H7 (cell line): ENCODE measurements at places on chromosomes 5 and 9.
A peak's percentile ranks its signal among the peaks of the same experiment; 100 is the strongest.

DNA sequence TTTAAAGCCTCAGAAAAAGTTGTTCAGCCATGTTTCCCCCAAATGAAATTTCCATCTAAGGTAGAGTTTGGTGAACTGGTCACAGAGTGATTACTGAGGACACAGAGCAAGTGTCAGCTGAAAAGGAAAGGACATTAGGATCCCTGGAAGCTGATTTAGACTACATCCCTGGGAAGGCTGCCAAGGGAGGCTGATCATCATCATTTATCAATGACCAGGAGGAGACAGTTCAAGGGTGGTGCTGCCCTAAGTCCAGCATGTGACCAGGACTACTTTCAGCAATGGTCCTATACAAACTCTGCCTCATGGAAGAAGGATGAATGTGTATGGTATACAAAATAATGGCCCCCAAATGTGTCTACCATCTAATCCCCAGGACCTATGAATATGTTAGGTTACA lies 120.6 kb downstream of the PIK3R1 start:
- no peak for DNase-seq

DNA sequence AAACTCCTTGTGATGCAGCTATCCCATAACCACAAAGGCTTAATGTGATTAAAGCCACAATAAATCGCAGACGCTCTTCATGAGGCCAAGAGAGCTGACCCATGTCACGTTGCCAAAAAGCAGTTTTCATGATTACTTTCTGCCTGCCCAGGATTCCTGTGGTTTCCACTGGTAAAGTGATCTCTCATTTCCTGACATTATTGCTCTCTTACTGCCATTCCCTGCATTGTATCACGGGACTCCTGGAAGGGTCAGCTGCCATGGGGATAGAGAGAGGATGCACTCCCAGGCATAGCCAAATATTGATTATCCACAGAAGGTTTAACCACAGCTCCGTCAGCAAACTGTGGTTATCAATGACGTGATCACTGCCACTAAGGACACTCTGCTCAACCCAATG lies 103.8 kb upstream of the SLC1A3 start:
- DNase-seq, result no peak

GRCh38 chr5:132267931-132268768 lies 10.7 kb downstream of the PDLIM4 start:
- DNase-seq, result no peak

GRCh38 chr5:61809651-61810050 lies 477.6 kb downstream of the ZSWIM6 start:
- DNase-seq, result no peak

DNA sequence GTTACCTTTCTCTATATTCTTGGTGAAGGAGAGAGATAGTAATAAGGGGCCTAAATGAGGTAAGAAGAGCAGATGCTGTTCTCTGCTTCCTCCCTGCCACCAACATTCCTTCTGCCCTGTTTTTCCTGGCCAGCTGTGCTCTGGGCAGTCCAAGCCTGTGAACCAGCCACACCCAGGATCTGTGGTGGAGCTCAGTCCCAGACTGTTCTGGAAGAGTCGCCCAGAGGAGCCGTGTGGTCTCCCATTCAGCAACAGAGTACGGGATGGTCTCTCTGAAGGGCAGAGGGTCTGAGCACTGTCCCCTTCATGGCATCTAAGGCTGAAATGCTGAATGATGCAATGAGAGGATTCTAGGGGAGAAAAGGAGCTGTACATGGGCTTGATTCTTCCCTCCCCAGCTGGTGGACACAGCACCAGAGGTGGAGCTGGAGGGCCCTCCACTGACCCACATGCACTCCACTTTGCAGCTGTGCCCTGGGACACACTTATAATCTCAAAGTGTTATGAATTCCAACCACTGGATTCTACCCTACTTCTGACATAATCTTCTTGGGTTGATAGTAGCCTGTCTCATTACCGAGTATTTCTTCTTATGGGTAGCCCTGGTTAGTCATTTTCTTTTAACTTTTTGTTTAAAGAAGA lies 70.8 kb upstream of the RPS23 start:
- DNase-seq, result no peak

- DNase-seq, result no peak
Observed at GRCh38 chr5:124661317-124662141, 84.9 kb downstream of the ZNF608 start.

DNA sequence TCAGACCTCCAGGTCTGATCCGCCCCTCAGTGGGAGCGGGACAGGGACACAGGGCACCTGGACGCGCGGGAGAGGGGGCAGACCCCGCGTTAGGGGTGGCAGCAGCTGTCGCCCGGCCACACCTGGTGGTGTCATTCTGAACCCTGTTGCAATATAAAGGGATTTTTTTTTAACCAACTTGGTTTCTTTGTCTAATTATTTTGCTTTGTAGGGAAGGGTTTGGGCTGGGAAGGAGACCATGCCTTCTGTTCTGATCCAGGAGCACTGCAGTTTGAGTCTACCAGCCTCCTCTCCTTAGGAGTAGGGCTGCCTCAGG lies 10.9 kb upstream of the ASS1 start:
- no peak for DNase-seq

- DNase-seq, result no peak
Observed at GRCh38 chr5:55411876-55412275, 104.1 kb downstream of the MTREX start.

DNA sequence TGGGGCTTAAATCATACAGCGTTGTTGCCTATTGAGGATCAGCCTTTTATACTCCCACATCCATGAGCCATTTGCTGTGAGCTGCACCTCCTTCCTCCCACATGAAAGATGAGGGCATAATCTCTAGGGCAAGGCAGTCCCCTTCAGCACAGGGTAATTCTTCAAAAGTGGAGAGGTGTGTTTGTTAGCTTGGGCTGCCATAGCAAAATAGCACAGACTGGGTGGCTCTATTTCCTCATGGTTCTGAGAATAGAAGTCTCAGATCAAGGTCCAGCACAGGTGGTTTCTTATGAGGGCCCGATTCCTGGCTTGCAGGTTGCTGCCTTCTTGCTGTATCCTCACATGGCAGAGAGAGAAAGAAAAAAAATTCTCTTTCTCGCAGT lies 121.8 kb upstream of the SLC12A2 start:
- DNase-seq, result no peak

DNA sequence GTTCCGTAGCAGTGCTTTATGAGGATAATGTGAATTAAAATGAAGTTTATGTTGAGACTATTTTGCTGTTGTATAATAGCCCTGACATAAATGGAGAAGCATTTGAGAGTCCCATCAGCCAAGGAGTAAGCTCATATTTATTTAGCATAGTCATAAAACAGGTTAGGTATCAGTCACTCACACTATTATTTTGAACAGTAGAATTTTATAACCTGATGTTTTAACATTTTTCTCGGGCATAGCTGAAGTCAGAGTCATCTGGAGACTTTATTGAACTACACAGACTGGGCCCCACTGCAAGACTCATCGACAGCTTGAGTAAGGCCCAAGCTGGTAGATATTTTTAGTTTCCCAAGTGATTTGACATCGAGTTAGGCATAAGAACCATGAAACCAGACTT lies 620.3 kb upstream of the WWC1 start:
- DNase-seq, result no peak

GRCh38 chr5:43664501-43665040 lies 61.6 kb downstream of the NNT start:
- DNase-seq, result no peak

DNA sequence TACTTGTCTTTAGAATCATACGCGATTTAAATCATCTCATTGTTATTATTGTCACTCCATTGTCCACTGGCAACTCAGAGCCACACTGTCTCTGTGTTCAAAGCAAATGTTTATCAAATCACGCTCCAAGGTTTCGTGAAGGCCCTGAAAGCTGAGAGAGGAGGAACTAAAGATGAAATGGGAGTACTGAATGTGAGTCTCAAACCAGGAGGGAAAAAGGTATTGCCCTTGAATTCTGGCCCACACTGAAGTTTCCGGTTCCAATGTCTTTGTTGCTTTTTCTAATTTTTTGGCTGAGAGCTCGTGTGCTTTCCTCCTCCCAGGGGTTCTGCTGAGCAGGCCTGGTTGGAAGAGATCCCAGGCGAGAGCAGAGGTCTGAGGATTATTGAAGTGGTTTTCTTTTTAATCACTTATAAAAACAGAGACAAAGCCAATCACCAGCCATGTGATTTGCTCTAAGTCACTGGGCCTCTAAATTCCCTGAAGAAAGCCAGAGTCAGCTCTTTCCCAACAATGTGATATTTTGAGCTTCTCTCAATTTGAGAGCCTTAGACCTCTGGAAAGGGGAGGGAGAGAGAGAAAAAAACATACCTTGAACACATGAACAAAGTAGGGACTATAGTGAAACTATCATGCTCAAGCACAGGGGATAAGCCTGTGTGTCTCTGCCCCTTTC lies 420.8 kb upstream of the GRAMD2B start:
- no peak for DNase-seq

- no peak for DNase-seq
Observed at GRCh38 chr9:7115606-7116005, 357.8 kb downstream of the KDM4C start.

DNA sequence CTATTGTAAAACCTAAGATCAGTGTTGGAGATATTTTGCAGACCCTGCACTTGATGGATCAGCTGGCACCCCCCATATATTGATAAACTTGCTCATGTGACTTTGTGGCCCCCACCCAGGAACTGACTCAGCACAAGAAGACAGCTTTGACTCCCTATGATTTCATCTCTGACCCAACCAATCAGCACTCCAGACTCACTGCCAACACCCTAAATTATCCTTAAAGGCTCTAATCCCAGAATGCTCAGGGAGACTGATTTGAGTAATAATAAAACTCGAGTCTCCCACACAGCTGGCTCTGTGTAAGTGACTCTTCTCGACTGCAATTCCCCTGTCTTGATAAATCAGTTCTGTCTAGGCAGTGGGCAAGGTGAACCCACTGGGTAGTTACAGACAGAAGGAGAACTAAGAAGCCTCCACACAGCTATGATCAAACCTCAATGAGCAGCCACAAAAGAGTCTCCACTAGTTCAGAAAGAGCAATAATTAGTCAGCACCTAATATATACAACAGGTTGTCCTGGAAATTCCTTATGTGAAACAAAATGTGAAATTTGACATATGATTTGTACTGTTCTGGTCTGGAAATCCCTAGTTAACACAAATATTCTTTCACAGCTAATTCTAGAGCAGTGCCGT lies 52.2 kb downstream of the ACTL7B start:
- no peak for DNase-seq

DNA sequence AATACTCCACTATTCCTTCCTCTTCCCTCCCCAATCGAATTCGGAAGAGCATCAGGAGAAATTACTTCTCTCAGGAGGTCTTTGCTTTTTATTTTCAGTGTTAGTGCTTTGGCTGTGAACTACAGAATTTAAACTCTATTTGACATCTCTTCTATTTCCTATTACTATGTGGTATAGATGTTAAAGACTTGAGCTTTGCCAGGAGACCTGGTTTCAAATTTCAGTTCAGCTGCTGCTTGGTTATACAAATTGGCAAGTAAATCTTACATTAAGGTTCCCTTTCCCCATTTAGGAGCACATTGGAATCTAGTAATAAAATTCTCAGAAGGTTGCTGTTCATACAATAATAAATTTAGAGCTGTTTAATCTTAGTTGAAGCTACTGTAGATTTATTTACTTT lies 13.1 kb downstream of the UHRF2 start:
- DNase-seq, result no peak

DNA sequence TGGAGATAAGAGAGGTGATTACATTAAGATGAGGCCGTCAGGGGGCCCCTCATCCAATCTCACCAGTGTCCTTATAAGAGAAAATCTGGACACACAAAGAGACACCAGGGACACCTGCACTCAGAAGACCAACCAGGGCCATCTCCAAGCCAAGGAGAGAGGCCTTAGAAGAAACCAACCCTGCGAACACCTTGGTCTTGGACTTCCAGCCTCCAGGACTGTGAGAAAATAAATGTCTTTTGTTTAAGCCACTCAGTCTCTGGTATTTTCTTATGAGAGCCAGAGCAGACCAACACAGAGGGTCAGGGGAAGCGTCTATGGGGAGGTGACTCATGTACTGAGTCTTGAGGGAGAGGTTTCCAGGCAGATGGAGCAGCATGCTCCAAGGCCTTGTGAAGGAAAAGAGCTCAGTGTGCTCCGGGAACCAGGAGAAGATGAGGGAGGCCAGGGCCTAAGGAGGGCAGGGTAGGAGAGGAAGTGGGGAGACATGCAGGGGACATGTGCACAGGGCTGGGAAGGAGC lies 5.4 kb downstream of the PHYKPL start:
- no peak for DNase-seq

- no peak for DNase-seq
Observed at GRCh38 chr9:87545858-87546257, 48.2 kb downstream of the DAPK1 start.

- DNase-seq, result no peak
Observed at GRCh38 chr5:132309679-132310078, 15.5 kb downstream of the SLC22A4 start.

- DNase-seq, result peak; percentile 66
Observed at GRCh38 chr5:134905246-134905996, 490 bp downstream of the PCBD2 start.

- no peak for DNase-seq
Observed at GRCh38 chr9:129773262-129774048, 20.6 kb upstream of the PTGES start.

DNA sequence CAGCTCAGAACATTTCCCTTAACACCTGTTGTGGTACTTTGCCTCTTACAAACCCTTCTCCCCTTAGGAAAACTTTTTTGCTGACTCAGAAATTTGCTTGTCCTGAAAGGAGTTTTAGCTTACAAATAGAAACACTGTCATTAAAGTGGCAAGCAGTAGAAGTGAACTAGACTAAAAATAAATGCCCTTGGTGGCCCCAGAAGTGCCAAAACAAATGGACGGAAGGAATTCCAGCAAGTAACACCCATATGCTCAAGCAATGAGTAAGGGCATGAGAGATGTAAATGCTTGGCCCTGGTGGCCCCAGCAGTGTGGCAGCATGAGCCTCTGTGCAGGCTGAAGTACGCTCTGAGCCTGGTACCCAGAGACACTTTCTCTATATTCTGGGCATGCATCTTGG lies 8.6 kb downstream of the VLDLR start:
- DNase-seq, result no peak

- DNase-seq, result no peak
Observed at GRCh38 chr5:140603734-140604133, 29.2 kb downstream of the CD14 start.

- no peak for DNase-seq
Observed at GRCh38 chr9:3528451-3528850, 2.6 kb upstream of the RFX3 start.

DNA sequence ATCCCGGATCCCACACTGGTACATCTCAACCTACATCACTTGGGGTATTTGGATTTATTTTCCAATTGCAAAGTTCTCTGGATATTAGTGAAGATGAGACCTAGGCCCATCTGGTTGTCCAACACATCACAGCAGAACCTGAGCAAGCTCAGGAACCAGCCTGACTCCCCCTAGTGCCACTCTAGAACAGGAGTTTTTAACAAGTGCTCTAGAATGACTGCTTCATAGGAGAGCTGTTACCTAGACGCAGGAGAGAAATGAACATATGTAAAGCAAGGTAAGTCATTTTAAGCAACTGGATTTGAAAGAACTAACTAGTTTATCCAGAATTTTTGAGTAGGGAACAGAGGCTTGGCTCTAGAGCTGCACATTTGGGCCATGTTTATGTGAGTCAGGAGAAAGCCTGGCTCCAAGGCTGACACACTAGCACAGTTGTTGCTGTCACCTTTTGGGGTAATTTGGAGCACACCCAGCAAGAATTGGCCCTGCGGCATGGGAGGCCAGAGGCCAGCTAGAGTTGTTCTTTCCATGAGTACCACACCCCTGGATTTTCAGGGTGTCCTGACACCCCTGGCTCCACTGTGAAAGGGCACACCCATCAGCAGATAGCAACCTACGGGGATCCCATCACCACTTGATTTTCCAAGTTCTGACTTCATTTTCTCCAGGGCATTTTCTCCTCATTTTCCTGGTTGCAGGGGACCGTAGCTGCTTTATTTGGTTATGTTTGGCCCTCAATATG lies 110.9 kb upstream of the LPAR1 start:
- DNase-seq, result no peak

GRCh38 chr5:172910828-172911627 lies 48.2 kb upstream of the RPL26L1 start:
- peak; percentile 67 for DNase-seq
